GF-D8 (cell line): ENCODE measurements at places on chromosomes 6 and 20.

DNA sequence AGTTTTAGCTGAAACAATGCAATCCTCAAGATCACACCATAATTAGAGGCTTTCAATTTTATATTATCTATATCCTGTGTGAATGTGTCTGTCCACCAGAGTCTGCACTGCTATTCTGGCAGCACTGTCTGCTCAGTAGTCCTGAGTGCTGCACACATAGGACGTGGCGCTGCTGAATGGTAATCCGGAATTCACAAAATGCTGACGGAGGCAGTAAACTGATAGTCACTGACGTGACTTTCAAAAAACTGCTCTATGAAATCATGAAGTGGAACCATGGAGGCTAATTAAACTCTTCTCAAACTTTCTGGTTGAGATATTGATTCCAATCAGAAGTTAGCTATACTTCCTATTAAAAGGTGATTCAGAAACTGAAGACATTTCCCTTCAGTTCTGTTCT, 190.8 kb upstream of the NOX3 start:
- no peak for DNase-seq

GRCh38 chr20:17972121-17972520, 3.3 kb downstream of the MGME1 start:
- no peak for DNase-seq

- DNase-seq = no peak
Measured at GRCh38 chr6:112886415-112886814, 539.3 kb downstream of the RFPL4B start.

DNA sequence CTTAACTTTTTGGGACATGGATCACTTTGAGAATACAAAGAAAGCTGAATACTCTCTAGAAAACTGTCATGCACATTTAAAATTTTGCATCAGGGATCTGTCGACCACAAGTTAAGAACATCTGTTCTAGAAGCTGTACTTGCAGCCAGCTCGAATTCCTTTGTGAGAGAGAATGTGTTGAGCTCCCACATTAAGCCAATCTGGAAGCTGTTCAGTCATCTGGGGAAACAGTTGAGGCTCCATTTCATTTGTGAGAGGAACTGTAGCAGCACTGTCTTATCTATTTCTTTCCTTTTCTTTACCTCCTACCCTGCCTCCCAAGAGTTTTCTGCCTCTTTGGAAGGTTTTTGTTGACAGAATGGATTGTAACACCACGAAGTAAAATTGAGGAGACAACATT, 50.8 kb downstream of the KAT14 start:
- DNase-seq = no peak

GRCh38 chr6:4280707-4281106, 145.3 kb upstream of the ECI2 start:
- DNase-seq = no peak

- no peak for DNase-seq
Measured at GRCh38 chr6:34511915-34512737, 44.0 kb downstream of the SPDEF start.

DNA sequence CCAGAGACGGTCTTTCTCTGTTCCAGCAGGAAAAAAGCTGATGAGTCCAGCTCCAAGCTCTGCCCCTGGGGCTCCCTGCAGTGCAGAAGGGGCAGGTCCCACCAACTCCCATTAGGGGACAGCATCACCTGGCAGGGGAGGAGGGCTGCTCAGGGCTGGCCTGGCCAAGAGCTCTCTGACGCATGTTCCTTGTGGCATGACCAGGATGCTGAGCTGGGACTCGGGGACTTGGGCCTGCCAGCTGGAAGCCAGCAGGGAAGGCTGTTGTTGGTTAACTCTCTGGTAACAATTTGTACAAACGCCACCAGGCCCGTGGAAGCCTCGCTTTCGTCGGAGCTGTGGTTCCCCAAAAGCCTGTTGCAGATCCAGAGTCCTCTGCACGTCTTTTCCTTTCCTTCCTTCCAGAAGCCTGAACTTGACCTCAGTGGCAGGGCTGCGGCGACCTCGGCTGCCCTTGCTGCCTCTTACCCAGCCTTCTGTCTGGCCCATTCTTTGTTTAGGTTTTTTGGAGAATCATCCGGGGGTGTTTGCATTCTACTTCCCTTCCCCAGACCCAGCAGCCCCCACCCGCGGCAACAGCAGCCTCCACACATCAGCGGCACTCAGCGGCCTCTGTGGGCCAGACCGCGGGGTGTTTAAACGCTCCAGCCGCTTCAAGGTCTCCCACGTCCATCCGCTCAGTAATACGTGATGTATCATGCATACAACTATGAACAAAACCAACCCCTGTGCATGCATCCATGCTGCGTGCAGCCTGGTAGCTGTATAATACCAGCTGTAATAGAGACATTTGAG, 63.3 kb downstream of the GNAS-AS1 start:
- no peak for DNase-seq

DNA sequence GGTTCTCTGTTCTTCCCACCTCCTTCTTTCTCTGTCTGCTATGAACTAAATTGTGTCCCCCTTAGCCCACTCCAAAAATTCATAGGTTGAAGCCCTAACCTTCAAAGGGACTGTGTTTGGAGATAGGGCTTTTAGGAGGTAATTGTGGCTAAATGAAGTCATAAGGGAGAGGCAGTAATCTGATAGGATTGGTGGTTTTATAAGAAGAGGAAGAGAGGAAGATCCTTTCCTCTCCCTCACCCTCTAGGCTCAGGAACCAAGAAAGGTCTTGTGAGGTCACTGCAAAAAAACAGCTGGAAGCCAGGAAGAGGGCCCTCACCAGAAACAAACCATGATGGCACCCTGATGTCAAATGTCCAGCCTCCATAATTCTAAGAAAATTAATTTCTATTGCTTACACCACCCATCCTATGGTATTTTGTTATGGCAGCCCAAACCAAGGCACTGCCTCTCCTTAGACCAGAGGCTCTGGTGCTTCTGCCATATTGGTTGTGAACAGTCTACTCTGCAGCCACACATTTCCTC, 135.1 kb upstream of the COL21A1 start:
- no peak for DNase-seq

DNA sequence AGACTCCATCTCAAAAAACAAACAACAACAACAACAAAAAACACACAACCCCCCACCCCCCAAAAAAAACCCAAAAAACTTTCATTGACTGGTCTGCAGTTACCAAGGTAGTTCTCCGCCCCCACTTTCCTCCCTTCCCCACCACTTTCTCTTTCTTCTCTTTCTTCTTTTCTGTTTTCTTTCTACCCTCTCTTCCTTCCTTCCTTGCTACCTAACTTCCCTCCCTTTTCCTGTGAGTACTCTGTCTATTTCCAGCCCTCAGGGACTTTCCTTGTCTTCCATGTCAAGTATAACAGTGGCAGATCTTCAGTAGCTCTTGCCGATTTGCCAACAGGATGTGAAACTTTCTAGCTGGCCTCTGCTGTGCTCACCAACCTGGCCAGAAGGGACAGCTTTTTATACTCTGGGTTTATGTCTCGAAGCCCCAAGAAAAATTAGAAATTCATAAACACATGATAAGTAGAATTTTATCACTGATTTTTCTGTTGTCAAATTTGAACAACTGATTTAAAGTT, 399.5 kb downstream of the QKI start:
- DNase-seq = no peak

DNA sequence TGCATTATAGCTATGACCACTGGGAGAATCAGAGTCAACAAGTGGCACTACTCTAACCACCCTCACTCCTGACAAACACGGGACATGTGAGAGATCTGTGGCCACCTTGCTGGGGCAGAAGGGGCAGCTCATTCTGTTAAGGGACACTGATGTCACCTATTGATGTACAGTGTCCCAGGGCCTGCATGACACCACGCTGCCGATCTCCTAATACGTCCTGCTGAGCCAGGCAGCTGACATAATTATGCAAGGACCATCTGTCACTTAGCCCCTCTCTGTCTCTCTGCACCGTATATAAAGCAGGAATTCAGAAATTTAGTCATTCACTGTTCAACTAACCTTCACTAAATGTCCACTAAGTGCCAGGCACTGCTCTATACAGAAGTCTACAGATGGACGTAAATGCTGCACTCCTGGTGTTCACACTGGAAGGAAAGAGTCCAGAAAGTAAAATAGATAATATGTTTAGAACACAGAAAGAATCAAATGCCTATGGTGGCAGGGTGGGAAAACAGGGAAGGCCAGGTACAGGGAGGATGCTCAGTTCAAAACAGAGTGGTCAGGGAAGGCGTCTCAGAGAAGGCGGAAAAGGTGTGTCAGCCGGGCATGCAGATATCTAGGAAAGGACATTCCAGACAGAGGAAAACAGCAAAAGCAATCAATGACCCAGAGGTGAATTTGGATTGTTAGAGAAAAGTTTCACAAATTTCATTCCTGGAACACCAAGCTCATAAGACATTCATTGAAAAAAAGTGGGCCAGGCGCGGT, 173.8 kb downstream of the ZNF217 start:
- DNase-seq = no peak

GRCh38 chr6:13667655-13668054, 44.0 kb downstream of the RANBP9 start:
- no peak for DNase-seq

GRCh38 chr6:6918216-6918983, 189.4 kb upstream of the RREB1 start:
- DNase-seq = peak; percentile 65

GRCh38 chr6:42960243-42961019, at the start of gene GNMT:
GNMT (plus strand) TSS chr6:42960754; CDS start chr6:42960768, 14 bp downstream.
- DNase-seq = no peak

DNA sequence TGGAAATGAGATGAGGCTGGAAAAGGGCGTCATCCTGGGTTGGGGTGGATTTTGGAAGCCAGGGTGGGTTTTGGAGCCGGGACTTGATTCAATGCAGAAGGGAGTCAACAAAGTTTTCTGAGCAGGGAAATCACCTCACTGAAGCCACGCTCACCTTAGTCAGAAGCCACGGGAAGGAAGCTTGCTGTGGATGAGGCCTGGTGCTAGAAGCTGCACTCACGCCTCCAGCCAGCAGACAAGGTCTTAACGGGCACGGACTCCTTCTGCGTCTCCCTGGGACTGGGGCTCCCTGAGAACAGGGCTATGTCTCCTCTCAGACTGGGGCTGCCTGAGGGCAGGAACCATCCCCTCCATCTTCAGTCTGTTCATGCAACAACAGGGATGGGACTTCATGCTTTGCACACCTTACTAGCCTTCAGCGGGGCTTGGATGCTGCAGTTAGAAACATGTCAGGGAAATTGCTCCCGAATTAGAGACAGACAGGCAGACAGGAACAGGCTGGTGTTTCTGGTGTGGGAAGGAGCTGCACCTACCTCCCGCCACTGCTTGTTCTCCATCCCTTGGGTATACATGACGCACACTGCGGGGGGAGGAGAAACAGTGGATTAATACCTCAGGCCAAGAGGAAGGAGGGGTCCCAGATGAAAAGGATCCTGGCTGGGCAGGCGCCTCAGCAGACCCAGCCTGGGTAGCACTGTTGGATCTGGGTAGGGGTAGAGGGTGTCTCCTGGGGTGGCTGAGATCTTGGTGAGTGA, 17.5 kb downstream of the CPNE5 start:
- no peak for DNase-seq

GRCh38 chr6:73830119-73830518, 134.1 kb downstream of the CD109 start:
- DNase-seq = no peak

DNA sequence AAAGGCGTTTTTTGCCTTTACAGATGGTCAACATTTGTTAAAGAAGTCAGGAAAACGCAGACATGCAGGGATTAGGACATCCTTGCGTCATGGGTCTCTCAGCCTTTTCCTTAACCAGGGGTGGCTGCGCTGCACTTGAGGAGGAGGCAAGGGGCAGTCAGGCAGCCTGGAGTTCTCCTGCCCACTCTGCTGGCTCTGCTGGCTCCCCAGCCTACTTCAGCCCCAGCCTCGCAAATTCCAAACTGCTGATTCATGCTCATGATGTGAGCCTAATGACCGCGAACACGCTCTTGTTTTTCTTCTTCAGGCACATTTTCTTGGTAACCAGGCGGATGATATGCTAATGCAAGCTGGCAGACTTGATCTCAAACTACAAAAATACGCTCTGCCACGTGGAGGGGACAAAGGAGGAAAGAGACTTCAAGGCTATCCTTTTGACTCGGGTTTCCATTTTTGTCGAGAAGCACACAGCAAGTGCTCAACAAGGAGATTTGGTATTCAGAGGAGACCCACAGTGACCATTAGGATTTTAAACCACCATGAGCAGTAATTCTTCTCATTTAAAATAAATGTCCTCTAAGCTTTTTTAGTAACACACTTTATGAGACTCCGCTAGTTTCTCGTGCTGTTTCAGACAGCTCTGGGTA, 290.3 kb upstream of the STXBP5 start:
- peak; percentile 82 for DNase-seq

DNA sequence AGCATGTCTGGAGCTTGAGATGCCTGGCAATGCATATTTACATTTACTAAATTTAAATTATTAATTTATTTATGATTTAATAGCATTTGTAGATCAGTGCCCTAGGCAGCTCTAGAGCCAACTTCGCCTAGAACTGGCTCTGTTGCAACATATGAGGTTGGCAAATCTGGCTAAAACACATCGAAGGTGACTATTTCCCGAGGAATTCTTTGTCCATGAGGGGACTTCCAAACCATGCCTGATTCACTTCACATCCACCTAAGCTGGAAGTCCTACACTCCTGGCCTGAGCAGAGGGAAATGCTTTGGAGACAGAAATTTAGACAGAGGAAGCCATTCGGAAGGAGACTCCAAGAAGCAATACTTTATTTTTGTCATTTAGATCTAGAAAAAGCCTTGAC, 211.0 kb upstream of the ARG1 start:
- DNase-seq = no peak

GRCh38 chr6:33216117-33216649, 7.9 kb downstream of the RING1 start:
- no peak for DNase-seq

- DNase-seq = peak; percentile 43
Measured at GRCh38 chr6:3356056-3356823, 97.5 kb downstream of the PSMG4 start.

DNA sequence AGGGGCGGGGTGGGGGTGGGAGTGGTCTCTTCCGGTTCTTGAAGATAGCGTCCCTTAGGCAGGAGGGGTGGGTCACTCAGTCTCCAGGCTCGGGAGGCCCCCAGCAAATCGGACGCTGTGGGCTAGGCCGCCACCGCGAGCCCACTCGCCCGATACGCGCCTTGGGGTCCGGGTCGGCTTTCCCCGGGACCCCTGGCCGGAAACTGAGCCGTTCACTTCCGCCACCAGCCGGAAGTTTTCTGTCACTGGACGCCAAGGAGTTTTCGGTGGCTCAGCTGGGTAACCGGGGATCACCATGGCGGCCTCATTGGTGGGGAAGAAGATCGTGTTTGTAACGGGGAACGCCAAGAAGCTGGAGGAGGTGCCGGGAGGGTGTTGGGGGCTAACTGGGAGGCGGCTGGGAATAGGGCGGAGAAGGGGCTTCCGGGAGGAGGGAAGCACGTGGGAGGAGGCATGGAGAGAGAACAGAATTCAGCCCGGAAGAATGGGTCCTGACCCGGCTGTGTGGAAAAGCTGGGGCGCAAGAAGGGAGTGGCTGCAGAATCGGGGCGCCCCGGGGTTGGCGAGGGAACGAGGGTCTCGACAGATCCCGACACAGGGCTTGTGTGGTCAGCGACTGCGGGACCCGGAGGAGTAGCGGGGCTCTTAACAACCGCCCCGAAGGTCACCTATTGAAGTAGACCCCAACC, at the start of gene ITPA:
Gene ITPA (plus strand): TSS at position 242 of the 689 bp plus-strand sequence. CDS start 54 bp downstream, at position 296.
- peak; percentile 8 for DNase-seq
